Skeletal muscle cell (primary cell): ENCODE measurements at places on chromosomes 3 and 15.

- DNase-seq, result no peak
These were observed 34.5 kb downstream of the ALCAM start for GRCh38 chr3:105401254-105401653.

- DNase-seq, result peak; percentile 27
These were observed 6.0 kb downstream of the NRG4 start for GRCh38 chr15:76006136-76006778.

- no peak for DNase-seq
These were observed 149.1 kb downstream of the TJP1 start for GRCh38 chr15:29672923-29673809.

DNA sequence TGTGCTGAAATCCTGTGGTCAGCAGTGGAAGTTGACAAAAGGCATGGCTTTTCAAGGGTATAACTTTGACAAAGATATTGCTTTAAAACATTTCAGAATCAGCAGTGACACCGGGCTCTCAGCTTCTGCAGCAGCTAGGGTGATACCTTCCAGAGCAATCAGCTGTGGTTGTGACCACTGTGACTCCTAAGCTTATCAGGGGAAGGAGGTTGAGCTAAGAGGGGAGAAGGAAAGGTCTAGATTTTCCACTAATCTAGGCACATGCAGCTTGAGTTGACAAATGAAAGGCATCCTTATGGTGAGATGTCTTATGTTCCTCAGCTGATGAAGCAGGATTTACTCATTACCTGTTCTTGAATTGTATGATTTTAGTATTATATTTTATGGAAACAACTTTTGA lies 16.3 kb upstream of the LRRFIP2 start:
- no peak for DNase-seq

- peak; percentile 38 for DNase-seq
These were observed 12.6 kb upstream of the GOLGA6L7 start for GRCh38 chr15:28861031-28861534.

- no peak for DNase-seq
These were observed 198.3 kb downstream of the OPA1 start for GRCh38 chr3:193791041-193792032.

DNA sequence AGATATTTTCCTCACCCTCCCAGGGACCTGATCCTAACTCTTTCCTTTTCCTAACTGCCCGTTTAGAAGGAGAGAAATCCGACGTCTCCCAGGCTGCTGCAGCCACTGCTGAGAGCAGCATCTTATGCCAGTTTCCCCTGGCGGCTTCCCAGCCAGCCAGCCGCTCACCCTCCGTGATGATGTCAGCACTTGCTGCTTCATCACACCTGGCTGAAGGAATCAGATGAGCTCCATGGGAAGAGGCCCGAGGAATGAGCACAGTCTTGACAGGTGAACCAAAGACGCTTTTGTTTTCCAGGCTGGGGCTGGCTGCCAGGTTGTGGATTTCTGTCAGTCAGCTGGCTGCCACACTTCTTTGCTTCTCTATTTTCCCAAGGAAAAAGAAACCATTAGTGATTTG lies 445.1 kb upstream of the RBMS3 start:
- no peak for DNase-seq

- no peak for DNase-seq
These were observed 725 bp downstream of the FEM1B start for GRCh38 chr15:68278345-68278594.

GRCh38 chr3:74575857-74576256 lies 38.6 kb downstream of the CNTN3 start:
- no peak for DNase-seq

GRCh38 chr15:61031532-61031931 lies 197.6 kb downstream of the RORA start:
- DNase-seq, result no peak

DNA sequence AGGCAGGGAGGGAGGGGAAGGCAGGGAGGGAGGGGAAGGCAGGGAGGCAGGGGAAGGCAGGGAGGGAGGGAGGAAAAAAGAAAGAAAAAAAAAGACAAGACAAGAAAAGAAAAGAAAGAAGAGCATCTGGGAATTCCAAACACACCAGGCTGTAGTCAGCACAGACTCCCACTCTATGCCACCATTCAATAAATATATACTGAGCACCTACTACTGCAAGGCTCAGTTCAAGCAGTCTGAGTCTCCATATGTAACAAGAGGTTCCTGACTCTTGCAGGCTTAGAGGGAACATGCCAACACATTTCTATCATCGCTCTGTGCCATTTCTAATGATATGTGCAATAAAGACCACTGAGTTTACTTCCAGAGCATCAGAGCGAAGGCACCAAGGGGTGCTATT lies 47.7 kb downstream of the ANXA2 start:
- no peak for DNase-seq

GRCh38 chr15:69812861-69813261 lies 284.9 kb downstream of the TLE3 start:
- DNase-seq, result no peak

- DNase-seq, result no peak
These were observed 1.1 kb downstream of the SLC24A5 start for GRCh38 chr15:48121849-48122248.

DNA sequence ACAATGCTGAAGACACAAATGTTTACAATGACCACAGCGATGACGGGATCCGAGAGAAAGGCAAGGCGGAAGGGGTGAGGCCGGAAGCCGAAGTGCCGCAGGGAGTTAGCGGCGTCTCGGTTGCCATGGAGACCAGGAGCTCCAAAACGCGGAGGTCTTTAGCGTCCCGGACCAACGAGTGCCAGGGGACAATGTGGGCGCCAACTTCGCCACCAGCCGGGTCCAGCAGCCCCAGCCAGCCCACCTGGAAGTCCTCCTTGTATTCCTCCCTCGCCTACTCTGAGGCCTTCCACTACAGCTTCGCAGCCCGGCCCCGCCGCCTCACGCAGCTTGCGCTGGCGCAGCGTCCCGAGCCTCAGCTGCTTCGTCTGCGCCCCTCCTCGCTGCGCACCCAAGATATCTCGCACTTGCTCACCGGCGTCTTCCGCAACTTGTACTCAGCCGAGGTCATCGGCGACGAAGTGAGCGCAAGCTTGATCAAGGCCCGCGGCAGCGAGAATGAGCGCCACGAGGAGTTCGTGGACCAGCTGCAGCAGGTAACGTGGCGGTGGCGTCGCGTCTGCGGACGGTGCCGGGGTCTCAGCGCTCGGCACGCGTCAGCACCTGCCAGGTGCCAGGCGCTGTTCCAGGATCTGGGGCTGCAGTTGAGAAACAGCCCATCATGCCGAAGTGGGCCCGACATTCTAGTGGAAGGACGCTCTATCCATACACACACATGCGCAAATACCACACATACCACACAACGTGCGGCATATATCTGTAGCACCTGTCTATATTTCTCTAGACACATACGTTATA lies at the start of gene DLEC1:
Gene DLEC1 (plus strand): TSS at position 108 of the 798 bp plus-strand sequence. CDS start 18 bp downstream, at position 126.
- DNase-seq, result no peak

- DNase-seq, result no peak
These were observed 146.3 kb downstream of the PLCL2 start for GRCh38 chr3:17030956-17031652.

- DNase-seq, result peak; percentile 43
These were observed 523.9 kb upstream of the AGTR1 start for GRCh38 chr3:148173851-148174250.

- DNase-seq, result no peak
These were observed 79.4 kb upstream of the PLXNA1 start for GRCh38 chr3:126903521-126903920.

GRCh38 chr15:38558372-38559059 lies 6.1 kb downstream of the RASGRP1 start:
- peak; percentile 94 for DNase-seq

- DNase-seq, result no peak
These were observed 479 bp upstream of the CLDN1 start for GRCh38 chr3:190322604-190323245.

- no peak for DNase-seq
These were observed 44.4 kb downstream of the TIPARP start for GRCh38 chr3:156718622-156719306.

GRCh38 chr3:157061265-157061664 lies 98.7 kb downstream of the CCNL1 start:
- no peak for DNase-seq

GRCh38 chr3:14122301-14122700 lies 2.4 kb downstream of the CHCHD4 start:
- no peak for DNase-seq

DNA sequence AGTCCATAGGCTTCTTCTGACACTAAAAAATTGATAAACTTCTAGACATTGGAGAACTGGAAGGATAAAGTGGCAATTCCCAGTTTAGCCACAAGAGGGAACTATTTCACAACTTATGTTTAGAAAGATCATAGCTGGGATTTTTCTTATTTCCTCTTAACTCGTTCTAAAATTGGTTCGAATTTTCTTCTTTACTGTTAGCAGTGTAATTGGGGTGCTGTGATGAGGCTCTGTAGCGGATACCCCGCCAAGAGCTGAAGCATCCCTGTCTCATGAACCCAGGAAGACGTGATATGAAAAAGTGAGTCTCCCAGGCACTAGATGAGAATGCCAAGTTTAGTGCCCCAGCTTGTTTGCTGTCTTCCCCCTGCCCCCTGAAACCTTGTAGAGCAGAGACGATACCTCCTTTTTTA lies 85.1 kb downstream of the PDCD6IP start:
- no peak for DNase-seq

GRCh38 chr3:10666621-10667020 lies 149.4 kb upstream of the SLC6A11 start:
- no peak for DNase-seq

GRCh38 chr15:43325039-43325684 lies 5.2 kb downstream of the LCMT2 start:
- no peak for DNase-seq

DNA sequence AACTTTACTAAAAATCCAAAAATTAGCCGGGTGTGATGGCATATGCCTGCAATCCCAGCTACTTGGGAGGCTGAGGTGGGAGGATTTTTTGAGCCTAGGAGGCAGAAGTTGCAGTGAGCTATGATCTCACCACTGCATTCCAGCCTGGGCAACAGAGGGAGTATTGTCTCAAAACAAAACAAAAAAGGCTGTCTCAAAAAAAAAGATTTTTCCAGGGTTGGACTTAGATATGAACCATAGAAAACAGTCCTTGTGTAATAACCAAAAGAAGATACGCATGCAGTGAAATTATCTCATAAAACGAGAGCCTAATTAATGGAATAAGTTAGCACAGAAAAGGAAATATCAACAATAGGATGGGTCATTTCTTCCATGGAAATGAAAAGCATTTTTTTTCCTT lies 320.4 kb upstream of the RASGRP1 start:
- DNase-seq, result no peak

GRCh38 chr3:17183951-17184550 lies 299.3 kb downstream of the PLCL2 start:
- DNase-seq, result peak; percentile 33

- DNase-seq, result no peak
These were observed 47.9 kb upstream of the DCLK3 start for GRCh38 chr3:36812240-36812639.

DNA sequence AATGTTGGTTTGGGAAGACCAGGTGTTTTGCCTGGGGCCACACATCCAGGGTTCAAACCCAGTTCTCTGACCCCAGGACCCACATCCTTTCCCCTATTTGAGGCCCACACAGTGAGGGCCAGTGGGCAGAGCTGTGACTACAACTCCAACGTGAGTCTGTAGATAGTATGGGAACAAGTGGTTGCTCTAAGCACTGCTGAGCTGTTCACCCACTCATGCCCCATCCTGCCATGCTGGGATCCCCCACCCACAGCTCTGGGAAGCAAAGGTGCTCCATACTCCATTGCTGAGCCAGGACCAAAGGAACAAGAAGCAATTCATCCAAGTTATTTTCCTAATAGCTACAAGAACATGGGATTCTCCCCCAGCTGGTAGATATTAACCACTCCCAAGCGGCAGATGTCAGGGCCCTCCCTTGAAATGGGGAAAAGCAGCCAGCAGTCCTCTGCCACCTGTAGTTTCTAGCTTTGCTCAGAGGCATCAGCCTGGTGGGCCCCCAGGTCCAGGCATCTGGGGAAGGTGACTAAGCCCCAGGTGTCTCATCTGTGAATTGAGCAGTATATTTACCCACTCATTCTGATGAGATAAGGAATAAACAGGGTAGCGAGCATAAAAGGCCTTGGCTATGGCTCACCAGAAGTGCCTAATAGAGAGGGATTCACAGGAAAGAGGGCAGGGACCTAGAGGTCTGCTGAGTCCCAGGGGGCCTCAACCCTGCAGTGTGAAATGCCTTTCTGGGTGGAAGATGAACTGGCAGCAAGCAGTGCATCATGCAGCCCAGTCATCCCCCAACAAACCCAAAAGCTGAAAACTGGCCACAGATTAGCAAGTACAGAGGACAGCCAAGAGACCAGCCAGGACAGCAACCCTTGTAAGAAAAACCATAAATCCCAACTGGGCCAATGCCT lies 33.4 kb downstream of the POC1A start:
- no peak for DNase-seq

GRCh38 chr3:126064627-126065258 lies 19.2 kb downstream of the SLC41A3 start:
- no peak for DNase-seq

- no peak for DNase-seq
These were observed 422.0 kb downstream of the SOX2 start for GRCh38 chr3:182133752-182134151.

GRCh38 chr15:32951736-32952464 lies 234.1 kb downstream of the GREM1 start:
- DNase-seq, result no peak

DNA sequence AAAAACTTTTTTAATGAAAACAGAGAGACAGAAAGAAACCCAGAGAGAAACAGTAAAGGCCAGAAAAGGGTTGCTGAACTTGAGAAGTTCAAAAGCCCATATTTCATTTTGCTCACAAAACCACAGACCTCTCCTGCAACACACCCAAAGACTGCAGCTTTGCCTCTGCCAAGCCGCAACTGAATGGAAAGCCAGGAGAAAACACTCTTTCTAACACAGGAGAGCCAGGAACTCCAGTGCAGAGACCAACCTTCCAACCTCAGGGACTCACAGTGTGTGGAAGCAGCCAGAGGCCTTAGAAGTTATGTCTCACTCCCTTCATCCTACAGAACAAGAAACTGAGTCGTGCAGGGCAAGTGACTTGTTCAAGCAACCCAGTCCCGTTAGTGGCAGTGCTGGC lies 163.1 kb upstream of the HES1 start:
- DNase-seq, result no peak

- DNase-seq, result no peak
These were observed 56.7 kb downstream of the RPL22L1 start for GRCh38 chr3:170813266-170813665.

- DNase-seq, result no peak
These were observed 25.9 kb upstream of the CDV3 start for GRCh38 chr3:133547432-133548041.

DNA sequence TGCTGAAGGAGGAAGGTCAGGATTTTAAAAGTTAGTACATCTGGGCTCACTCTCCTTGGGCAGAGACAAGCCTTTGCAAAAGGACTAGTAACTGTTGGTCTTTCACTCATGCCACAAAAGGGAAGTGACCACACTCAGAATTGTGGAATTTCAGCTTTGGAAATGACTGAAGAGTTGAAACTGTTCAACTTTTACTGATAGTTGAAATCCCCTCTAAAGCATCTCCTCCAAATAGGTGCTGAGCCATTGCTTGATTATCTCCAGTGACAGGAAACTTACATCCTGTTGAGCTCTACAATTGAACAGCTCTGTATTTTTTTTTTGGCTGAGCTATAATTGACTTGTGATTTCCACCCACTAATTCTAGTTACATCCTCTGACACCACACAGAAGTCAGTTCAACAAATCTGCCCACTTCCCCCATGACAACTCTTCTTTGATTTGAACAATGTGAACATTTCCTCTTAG lies 254.8 kb upstream of the TPRG1 start:
- DNase-seq, result no peak
